ENCODE measurements at places on chromosomes 16 and 17.

GRCh38 chr17:74987909-74988711, 678 bp downstream of the CDR2L start:
- DNase-seq = peak; percentile 46

DNA sequence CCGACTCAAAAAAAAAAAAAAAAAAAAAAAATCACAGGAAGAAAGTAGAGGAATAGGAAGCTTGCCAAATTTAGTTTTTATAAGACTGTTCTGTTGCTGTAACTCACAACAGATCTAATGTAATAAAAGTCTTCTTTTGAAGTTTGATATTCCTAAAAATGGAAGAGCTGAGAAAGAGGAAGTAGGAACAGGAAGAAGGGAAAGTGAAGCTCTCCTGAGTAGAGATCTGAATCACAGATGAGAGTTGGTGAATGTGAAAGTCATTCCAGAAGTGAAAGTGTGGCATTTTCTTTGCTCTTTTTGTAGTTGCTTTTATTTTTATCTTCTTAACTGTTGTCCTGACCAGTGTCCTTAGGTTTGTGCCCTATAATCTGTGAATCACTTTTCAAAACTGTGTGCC, 2.1 kb downstream of the NMT1 start:
- no peak for DNase-seq

GRCh38 chr17:77606865-77607210, 351.7 kb upstream of the TNRC6C start:
- no peak for DNase-seq

DNA sequence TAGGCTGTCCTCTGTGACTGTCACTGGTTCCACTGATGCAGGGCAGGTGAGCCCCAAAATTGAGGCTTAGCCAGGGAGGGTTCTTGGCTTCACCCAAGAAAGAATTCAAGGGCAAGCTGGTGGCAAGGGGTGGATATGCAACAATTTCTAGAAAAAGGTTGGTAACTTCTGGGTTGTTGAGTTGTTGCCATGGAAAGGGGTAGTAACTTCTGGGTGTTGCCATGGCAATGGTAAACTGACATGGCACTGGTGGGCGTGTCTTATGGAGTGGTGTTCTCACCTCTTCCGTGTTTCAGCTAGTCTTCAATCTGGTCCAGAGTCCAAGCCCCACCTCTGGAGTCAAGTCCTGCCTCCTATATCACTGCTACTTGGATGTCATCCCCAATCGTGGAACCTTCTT, 9.5 kb upstream of the GUCY2D start:
- no peak for DNase-seq

DNA sequence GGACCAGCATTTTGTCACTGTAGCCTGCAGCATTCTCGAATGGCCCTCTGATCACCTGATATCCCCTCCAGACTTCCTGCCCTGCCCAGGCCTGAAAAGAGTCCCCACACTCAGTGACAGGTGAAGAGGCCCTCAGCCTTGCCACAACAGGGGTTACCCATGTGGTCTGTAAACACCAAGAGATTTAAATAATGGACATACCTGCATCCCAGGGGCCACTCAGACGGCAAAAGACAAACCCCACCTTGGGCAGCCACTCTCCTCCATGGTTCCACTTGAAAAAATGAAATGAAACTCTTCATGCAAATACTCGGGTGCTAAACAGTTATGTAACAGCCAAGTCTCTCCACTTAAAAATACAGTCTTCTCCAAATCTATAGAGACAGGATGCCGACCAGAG, 22.9 kb upstream of the PECAM1 start:
- no peak for DNase-seq

DNA sequence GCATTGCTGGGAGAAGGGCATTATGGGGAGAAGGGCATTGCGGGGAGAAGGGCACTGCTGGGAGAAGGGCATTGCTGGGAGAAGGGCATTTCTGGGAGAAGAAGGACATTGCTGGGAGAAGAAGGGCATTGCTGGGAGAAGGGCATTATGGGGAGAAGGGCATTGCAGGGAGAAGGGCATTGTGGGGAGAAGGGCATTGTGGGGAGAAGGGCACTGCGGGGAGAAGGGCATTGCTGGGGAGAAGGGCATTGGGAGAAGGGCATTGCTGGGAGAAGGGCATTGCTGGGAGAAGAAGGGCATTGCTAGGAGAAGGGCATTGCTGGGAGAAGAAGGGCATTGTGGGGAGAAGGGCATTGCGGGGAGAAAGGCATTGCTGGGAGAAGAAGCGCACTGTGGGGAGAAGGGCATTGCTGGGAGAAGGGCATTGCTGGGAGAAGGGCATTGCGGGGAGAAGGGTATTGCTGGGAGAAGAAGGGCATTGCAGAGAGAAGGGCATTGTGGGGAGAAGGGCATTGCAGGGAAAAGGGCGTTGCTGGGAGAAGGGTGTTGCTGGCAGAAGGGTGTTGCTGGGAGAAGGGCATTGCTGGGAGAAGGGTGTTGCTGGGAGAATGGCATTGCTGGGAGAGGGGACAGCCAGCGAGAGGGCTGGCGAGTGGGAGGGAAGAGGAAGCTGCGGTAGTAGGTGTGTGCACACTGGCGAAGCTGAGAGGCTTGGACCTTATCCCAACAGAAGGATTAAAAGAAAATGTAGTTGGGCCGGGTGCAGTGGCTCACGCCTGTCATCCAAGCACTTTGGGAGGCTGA, 4.6 kb upstream of the PYDC1 start:
- no peak for DNase-seq

DNA sequence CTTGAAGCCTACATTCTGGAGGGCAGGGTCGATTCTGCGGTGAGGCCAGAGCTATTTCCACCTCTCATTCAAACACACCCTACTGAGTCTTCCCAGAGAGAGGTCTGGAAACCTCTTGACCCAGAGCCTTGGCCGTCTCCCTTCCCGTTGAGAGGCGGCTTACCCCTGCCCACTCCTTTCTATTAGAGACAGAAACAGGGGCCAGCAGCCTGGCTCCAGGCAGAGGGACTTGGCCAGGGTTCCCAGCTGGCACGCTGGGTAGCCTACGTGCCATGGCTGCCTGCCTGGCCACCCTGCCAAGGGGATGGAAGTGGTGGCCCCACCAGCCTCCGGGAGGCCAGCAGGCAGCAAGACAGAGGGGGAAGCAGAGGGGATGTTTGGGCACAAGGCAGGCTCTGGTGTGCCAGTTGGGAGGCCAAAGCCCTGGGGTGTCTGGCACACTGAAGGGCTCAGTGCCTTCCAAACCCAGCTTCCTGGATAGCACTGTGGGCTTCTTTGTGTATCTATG, 6.0 kb downstream of the STAC2 start:
- peak; percentile 60 for DNase-seq

GRCh38 chr17:57273490-57273889, 17.2 kb downstream of the MSI2 start:
- DNase-seq = no peak

DNA sequence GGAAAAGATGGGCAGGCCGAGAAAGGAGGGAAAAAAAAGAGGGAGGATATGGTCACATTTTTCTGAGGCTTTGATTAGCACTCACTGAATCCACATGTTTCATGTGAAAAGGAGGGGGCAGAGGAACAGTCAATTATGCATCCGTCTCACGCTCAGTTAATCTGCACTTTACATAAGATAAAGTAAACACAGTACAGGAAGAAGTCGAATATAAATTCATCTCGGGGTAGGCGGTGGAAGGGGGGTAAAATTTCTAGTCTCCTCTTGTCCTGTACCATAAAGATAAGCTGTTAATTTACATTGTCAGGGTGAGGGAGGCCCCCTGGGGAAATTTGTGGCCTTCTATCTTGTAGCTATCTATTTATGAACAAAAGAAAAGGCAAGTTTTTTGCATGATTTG, 73.1 kb upstream of the CES5A start:
- DNase-seq = no peak

GRCh38 chr17:49696233-49696761, 11.5 kb downstream of the SLC35B1 start:
- no peak for DNase-seq

- DNase-seq = no peak
These were observed 67.4 kb downstream of the SIAH1 start for GRCh38 chr16:48317614-48318315.

GRCh38 chr17:29622337-29623282, at the start of gene CORO6:
CORO6 (minus strand) TSS chr17:29622912; CDS start chr17:29621421, 1,491 bp downstream.
- peak; percentile 66 for DNase-seq

- no peak for DNase-seq
These were observed 39.7 kb downstream of the NACA2 start for GRCh38 chr17:61551255-61551742.

GRCh38 chr16:54363766-54364165, 77.2 kb upstream of the IRX3 start:
- DNase-seq = no peak

DNA sequence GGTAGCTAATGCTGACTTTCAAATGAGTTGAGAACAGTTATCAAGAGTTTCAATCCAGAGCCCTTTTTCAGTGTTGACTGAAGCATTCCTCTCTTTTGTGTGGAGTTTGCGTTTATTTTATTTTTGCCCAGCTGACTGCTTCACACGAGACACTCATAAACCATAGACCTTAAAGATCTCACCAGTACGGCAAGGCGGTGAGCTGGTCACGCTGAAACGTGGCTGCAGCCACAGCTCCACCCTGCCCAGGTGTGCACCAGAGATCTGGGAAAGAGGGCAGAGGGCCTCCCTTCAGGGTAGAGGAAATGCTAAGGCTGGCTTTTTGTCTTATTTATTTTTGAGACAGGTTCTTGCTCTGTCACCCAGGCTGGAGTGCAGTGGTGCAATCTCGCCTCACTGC, 112.2 kb downstream of the AATF start:
- DNase-seq = no peak

- no peak for DNase-seq
These were observed 22.2 kb downstream of the ABCC12 start for GRCh38 chr16:48133455-48134211.

DNA sequence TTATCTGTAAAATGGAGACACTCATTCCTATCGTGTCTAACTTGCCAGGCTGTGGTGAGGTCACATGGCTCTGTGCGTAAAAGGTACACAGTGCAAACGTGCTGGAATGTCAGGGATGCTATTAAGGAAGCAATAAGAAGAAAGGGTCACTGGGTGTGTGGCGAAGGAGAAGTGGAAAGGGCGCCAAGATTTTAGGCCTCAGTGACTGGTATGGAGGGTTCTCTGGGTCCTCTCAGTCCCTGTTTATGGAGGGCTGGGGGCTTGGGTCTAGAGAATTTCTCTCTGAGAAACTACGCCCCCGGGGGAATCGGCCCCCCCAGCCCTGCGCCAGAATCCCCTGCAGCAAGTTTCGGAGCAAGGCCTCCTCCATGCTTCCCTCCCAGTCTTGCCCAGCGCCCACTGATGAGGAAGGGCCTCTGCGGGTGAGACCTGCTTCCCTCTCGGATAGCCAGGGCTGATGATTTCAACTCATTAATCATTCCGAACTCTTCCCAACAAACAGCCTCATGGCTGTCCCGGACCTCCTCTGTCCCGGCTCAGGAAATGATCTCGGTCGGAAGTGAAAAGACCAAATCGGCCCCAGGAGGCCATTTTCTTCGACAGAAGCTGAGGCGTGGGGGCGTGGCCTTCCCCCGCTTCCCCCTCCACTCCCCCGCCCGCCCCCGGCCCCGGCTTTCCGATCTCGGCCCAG, 1.2 kb upstream of the HEXIM1 start:
- DNase-seq = no peak

DNA sequence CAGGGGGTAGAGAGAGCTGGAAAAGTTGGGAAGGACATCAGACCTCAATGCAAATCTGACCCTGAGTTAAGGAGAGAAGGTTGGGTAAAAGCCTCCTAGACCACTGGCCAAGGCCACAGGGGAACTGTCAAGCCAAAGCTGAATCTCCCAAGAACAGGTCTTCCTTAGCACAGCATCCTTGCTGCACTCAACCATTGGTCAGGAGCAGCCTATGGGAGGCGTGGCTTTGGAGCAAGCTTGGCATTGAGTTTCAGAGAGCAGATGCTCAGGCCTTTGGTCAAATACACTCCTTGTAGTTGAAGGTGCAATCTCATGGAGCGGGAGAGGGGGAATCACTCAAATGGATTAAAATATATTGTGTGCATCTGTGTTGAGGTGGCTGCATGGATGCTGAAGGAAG, 21.8 kb downstream of the SOX9 start:
- DNase-seq = no peak

DNA sequence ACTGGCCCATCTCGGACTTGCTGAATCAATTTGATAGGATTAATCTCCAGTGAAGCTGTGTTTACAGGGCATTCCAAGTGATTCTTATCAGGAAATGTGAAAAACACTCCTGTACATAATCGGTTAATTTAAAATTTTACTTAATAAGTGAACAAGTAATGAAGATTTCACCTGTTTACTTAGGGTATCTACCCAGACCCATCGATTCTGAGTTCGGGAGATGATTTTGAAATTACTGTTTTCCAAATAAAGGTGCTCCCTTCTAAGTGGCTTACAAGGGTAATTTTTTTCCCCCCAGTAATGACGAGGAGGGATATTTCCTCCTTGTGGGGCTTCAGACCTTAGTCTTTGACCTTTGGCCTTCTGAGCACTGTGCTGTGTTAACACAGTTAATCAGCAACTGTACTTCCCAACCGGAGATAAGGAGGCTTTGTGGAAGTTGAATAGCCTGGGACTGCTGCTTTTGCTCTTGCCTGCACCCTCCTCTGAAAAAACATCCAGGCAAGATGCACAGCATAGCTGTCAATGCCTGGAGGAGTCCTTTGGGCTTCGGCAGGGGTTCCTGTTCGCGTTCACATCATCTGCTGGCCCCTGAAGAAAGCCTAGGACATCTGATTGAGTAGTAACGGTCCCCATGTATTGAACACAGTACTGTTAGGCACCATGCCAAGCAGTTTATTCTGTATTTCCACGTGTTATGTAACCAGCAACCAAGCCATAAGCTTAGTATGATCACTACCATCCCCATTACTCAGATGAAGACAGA, 1.8 kb downstream of the FAHD1 start:
- no peak for DNase-seq

GRCh38 chr16:31138621-31139578, 3.4 kb upstream of the PRSS8 start:
- DNase-seq = no peak

- no peak for DNase-seq
These were observed 35.0 kb downstream of the CRISPLD2 start for GRCh38 chr16:84854759-84855158.

GRCh38 chr16:88713568-88714419, 7.5 kb downstream of the CTU2 start:
- no peak for DNase-seq

GRCh38 chr17:80474961-80475909, 1.2 kb downstream of the NPTX1 start:
- no peak for DNase-seq

DNA sequence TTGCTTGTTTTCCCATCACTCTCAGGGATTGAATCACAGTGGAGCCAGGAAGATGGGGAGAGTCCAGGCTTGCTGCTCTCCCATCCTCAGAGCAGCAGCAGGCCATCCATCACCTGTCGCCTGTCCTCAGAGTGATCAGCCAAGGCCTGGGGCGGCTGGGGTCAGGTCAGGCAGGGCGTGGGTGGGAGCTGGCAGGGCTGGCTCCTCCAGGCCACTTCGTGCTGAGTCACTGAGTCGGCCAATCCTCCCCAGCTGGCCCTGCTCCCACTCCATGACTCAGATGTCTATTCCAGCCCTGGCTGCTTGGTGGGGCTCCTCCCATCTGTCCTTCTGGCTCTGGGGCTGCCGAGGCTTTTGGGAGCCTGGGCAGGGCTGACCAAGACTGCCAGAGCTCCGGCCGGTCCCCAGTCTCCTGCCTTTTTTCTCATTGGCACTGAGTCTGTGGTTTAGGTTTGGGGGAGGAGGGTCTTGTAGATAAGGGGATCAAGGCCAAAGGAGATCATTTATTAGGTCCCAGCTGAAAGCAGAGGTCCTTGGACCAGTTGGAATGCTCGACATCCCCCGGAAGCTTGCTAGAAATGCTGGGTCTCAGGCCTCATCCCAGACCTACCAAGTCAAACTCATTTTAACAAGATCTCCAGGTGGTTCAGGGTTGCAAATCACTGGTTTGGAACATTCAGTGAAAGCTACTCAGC, 72.7 kb downstream of the ABCC1 start:
- peak; percentile 47 for DNase-seq
